ENCODE measurements at places on chromosomes 11 and 22.
A peak's percentile ranks its signal among the peaks of the same experiment; 100 is the strongest.

- DNase-seq: no peak
Observed at GRCh38 chr22:23083315-23084021, 13.1 kb downstream of the GNAZ start.

GRCh38 chr11:120883404-120884080 is 140.4 kb upstream of the TBCEL start:
- DNase-seq: no peak

GRCh38 chr22:43114958-43115357 is 4.4 kb downstream of the BIK start:
- DNase-seq: no peak

GRCh38 chr11:110886288-110886970 is 174.2 kb upstream of the ARHGAP20 start:
- no peak for DNase-seq

DNA sequence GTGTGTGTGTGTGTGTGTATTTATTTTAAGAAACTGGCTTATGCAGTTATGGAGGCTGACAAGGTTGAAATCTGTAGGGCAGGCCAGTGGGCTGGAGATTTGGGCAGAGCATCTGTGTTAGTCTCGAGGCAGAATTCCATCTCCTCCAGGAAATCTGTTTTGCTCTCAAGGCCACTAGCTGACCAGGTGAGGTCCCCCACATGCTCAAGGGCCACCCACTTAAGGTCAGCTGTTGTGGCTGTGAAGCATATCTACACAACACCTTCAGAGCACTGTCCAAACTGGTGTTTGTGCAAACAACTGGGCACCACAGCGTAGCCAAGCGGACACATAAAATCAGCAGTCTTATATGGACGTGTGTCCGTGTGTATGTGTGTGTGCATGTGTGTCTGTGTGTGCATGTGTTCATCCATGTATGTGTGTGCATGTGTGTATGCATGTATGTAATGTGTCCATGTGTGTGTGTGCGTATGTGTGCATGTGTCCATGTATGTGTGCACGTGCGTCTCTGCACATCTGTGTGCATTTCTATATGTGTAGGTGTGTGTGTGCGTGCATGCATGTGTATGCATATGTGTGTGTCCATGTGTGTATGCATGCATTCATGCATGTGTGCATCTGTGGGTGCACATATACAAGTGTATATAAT is 400.9 kb downstream of the BRD1 start:
- no peak for DNase-seq

DNA sequence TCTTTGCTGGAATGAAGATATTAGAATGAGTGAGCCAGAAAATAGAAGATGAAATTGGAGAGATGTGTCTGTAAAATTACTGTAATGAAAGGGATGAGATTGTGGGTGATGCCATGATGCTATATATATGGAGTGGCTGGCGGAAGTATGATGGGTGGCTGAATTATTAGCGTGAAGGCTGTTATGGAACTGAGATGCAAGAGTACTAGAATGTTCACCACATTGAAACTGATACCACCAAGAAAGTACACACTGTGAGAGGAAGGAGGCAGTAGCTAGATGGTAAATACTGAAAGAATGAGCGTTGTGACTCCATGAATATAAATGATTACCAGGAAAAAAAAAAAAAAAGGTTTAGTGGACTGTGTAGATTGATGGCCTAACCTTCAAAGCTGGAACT is 411.9 kb downstream of the CNTN5 start:
- peak; percentile 30 for DNase-seq

- DNase-seq: peak; percentile 49
Observed at GRCh38 chr11:12914400-12914912, 94.7 kb upstream of the RASSF10 start.

DNA sequence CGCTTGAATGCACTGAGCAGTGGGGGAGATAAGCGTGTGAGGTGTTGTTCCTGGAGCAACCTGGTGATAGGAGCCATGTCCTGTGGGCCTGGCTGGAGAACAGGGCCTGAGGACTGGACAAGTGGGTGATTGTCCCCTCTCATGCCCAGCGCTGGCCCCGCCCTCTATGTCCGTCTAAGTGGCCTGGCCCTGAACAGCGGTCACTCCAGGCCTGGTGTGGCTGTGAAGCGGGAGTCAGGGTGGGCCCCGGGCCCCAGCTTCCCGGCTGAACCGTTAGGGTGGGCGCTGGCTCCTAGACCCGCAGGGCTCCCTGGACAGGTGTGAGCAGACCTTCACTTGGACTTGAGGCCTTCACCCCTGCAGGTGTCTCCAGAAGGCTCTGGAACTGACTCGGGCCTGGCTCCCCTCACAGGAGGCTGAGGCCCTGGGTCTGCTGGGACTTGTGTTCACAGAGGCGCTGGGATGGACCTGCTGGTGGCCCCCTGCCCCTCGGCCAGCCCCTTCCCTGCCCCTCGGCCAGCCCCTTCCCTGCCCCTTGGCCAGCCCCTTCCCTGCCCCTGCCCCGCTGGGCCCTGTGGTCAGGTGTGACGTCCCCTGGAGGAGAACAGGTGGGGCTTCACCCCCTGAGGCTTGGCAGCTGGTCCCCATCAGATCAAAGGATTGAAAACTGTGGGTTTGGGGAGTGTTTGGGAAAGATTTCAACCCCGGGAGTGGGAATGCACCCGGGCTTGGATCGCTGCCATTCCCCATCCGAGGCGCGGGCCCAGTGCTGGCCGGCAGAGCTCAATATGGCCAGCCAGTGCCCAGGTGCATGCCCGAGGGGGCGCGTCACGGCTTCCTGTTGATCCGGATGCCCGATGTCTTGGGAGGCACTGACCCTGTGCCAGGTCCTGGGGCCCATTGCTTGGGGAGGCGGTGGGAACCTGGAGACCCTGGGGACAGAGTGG is 3.2 kb upstream of the MUC6 start:
- DNase-seq: no peak

- no peak for DNase-seq
Observed at GRCh38 chr11:131763193-131763890, 392.9 kb downstream of the NTM start.

Measured in GM12865 (cell line).